ENCODE measurements at places on chromosomes 12 and 14.
A peak's percentile ranks its signal among the peaks of the same experiment; 100 is the strongest.

- no peak for DNase-seq
Measured at GRCh38 chr14:56112781-56113180, 5.4 kb upstream of the PELI2 start.

DNA sequence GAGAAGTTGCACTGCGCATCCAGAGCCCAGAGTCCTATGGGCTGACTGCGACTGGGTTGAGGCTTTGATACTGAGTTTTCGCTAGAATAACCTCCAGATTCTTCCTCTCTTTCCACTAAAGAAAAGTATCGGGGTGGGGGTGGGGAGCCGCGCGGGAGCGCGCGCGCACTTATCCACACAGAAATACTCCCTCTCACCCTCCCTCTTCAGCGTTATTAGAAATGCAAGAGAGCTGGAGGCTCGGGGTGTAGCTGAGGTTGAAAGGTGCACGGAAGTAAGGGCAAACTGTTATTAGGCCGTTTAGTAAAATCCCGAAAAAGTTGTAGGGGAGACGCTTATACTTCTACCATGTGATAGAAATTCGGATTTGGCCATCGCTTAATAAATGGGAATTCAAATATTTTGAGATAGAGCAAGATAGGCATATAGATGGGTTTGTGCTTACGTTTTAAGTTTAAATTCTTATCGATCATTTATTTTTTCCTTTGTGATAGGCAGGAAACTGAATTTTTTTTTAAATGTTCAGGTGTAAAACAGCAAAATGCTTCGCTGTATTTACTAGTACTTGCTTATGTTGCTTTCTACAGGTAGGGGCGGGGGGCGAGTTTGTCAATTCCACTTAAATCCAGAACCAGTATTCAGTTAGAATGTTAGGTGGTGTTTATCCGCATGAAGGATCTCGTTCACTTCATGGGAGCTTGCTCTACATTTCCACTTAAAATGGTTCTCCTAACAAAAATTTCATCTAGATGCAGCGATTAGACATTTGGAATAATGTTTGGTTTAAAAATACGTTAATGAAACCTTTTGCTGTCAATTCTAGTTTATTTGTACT, 1.1 kb downstream of the ARHGAP5 start:
- peak; percentile 56 for DNase-seq

GRCh38 chr12:2544230-2544629, 250.5 kb upstream of the FKBP4 start:
- DNase-seq, result no peak

GRCh38 chr12:124865728-124866127, 2.1 kb upstream of the SCARB1 start:
- no peak for DNase-seq

DNA sequence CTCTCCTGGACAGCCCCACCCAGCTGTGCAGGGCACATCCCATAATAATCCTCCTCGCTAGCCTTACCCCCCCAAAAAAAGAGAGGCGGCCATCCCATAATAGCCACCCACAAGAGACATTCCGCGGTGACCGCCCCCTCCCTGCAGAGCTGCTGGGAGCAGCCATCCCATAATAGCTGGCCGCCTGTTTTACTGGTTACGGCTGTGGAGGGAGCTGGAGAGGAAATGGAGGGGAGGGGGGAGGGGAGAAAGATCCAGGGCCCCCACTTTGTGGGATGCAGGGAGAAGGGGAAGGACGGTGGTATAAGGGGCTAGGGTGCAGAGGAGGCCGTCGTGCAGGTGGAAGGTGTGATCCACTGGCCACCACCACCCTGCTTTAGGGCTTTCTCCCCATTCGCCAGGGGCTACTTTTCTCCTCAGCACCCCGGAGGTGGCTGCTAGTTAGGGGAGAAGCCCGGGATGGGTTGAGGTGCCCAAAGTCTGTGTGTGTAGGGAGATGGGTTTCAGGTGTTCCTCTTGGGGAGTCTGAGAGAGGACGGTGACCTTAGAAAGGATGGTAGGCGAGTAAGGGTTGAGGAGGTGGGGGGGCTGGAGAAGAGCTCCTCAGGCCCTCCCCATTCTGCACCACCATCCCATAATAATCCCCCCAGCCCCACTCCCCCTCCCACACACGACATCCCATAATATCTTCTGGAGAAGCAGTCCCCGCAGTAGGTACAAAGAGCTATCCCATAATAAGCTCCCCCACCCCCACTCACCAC, 6.0 kb upstream of the CHD4 start:
- DNase-seq, result peak; percentile 43

GRCh38 chr12:31035226-31035625, 38.4 kb upstream of the DDX11 start:
- no peak for DNase-seq

DNA sequence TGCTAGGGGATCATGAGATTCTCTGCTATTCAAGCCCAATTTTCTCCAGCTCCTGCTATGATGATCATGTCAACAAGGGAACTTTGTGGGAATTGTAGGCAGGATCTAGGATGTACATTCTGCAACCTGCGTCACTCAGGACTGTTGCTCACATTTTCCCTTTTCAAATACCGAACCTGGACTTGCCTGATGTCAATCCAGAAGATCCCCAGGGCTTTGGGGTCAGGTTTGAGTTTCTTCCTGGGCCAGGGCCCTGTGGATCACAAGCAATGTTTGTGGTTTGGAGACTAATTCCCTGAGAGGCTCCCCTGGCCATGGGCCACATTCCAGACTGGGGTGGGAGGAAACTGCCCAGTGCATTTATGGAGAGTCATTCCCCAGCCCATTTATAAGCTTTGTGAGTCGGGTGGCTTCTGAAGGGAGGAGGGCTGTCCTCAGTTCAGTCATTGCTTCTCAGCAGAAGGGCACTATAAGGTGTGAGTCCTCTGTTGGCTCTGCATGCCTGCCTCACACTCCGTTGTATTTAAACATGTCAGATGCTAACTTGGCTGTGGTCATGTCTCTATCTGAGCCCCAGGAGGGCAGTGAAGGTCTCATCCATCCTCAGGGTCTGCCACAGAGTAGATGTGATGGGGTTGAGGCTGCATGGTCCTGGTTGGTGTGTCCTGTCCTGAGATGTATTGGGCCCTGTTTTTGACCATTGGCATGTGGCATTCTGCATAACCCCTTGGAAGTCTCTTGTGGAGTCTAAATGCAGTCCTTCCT, 6.5 kb downstream of the KRT86 start:
- peak; percentile 10 for DNase-seq

DNA sequence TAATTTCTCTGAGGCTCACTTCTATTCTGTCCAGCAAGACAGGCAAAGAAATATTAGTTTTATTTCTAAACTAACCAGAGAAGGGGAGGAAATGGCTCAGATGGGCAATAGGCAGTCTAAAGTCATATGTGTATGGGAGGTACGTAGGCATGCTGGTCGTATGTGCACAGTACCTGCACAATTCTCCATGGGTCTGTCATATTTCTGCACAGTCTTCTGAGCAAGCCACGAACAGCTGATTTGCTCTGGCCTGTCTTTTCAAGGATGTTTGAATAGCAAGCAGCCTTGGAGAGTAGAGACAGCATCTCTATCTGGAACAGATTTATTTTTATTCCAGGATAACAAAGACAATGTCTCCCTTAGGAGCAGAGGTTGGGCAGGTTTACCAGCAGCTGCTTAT, 92.1 kb downstream of the SLC25A47 start:
- DNase-seq, result no peak

- DNase-seq, result peak; percentile 83
Measured at GRCh38 chr12:106064721-106065021, 74.1 kb downstream of the NUAK1 start.

- DNase-seq, result no peak
Measured at GRCh38 chr14:73248108-73248868, 11.0 kb downstream of the PAPLN start.

GRCh38 chr14:101875727-101876554, 88.4 kb upstream of the DYNC1H1 start:
- peak; percentile 23 for DNase-seq

DNA sequence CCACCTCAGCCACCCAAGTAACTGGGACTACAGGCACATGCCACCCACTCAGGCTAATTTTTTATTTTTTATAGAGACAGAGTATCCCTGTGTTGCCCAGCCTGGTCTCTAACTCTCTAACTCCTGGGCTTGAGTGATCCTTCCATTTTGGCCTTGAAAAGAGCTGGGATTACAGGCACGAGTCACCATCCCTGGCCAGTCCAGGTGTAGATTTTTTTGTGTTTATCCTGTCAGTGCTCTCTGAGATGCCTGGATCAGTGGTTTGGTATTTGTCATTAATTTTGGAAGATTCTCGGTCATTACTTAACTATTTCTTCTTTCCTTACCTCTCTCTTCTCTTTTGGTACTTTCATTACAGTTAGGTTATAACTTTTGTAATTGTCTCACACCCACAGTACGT, 5.3 kb upstream of the HIF1A start:
- no peak for DNase-seq

Data from dermis blood vessel endothelial cell (primary cell).